ENCODE measurements at places on chromosomes 5 and 9. TPM values are rescaled to one million over a fixed set of nuclear protein-coding genes. Genes with fewer than 3 reads are reported as not detected.

GRCh38 chr9:133632806-133633680 is 3.1 kb upstream of the DBH start:
- DNase-seq: no peak

GRCh38 chr5:76365561-76365960 is 37.5 kb upstream of the IQGAP2 start:
- DNase-seq: no peak

Gene TBC1D9B
- total RNA-seq: 127 TPM

Gene ZDHHC21
- 5.9 TPM for total RNA-seq

Gene ACSL6
- 2.3 TPM for total RNA-seq

Gene ENTREP1
- 1.1 TPM for total RNA-seq

Gene BOD1
- 60.2 TPM for total RNA-seq

Gene NKD2
- total RNA-seq: 20.4 TPM

Gene CCDC171
- total RNA-seq: 2.6 TPM

Measured in HCT116 (cell line).